Fibroblast of villous mesenchyme (primary cell): ENCODE measurements at places on chromosomes 1 and 21. TPM values are rescaled to one million over a fixed set of nuclear protein-coding genes. Genes with fewer than 3 reads are reported as not detected.

DNA sequence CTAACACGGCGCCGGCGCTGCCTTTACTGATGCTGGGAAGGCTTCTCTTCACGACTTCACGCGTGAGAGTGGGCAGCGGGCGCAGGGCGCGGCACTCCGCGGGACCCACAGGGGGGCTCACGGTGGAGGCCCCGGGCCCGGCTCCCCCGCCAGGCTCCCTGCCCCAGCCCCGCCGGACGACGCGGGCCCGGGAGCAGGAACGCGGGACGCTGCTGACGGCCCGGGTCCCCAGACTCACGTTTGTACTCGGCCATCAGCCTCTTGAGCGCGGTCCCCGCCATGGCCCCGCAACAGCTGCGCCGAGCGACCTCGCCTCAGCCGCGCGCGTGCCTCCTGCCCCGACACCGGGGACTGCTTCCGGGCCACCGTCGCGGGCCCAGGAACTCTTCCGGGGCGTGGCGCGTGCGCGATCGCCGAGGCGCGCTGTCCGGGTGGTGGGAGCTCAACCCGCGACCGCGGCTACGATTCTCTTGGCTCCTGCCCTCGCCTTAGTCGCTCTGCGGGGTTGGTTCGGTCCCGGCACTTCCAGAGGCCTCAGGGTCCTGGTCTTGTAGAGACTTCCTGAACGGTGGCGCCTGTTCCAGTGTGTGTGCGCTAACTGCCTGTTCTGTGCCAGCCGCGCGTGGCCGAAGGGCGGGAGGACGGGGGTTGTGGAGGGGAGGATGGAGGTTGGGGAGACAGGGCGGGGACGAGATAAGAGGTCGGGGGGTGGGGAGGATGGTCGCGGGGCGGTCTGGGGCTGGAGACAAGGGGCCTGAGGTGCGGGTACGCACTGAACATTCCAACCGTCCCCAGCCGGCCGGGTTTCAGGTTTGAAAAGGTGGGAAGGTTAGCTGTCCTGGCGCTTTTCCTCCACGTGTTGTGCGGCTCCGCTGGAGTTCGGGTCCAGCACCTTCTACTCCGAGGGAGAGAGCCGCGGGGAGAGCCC, at the start of gene UBE2G2:
Gene UBE2G2 (minus strand): TSS at position 353 of the 928 bp plus-strand sequence. CDS start 72 bp downstream, at position 281.
- peak; percentile 74 for DNase-seq

DNA sequence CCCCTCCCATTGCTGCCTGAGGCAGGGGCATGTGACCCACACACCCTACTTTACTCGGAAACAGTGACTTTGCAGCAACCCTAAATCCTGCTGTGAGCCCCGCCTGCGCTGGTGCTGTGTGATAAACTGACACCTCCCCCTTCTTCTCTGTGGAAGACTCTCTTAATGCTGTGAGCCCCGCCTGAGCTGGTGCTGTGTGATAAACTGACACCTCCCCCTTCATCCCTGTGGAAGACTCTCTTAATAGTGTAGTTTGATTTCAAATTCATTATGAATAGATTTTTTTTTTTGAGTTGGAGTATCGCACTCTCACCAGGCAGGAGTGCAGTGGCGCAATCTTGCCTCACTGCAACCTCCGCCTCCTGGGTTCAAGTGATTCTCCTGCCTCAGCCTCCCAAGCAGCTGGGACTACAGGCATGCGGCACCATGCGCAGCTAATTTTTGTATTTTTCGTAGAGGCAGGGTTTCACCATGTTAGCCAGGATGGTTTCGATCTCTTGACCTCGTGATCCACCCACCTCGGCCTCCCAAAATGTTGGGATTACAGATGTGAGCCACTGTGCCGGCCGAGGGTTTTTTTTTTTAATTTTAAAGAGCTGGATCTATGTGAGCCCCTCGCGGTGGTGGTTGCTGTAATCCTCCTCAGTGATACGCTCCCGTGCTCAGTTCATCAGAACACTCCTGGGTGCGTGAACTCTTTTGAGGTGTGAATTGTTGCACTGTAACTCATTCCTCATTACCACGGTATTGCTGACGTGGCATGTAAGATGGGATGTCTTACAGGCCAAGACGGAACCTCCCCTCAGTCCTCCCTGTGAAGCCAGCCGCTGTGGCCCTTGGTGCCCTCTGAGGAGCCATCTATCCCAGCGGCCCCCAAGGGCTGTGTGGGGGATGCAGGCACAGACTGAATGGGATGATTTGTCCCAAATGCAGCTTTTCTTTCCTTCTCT, 60.3 kb downstream of the GALNT2 start:
- DNase-seq, result no peak

GRCh38 chr1:236808564-236809130, 13.6 kb downstream of the MTR start:
- DNase-seq, result peak; percentile 72

DNA sequence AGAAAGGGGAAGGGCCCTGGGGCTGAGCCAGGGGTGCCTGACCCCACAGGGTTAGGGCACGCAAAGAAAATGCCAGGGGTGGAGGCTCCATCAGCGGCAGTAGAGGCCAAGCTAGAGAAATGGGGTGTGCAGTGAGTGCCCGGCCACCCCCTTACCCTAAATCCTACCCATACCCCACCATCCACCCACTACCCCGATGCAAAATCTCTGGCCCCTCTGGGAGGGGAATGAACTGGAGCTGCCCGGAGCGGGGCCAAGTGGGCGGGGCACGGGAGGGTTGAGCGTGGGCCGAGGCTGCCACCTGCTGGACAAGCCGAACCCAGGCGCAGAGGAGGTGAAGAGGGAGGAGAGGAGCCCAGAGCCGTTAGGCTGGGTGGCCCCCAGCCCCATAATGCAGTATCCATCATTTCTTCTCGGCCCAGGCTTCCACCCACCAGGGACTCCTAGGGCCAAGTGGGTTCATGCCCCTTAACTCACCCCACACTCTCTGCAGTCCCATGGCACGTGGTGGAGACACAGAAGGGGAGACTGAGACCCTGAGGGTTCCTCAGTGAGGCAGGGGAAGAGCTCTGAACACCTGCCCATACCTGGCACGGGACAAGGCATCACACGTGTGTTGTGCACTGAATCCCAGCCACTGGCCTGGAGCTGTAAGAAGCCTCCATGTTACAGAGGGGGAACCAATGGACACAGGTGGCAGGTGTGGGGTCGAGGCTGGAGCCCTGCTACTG, 1.4 kb upstream of the C1QC start:
- DNase-seq, result peak; percentile 39

DNA sequence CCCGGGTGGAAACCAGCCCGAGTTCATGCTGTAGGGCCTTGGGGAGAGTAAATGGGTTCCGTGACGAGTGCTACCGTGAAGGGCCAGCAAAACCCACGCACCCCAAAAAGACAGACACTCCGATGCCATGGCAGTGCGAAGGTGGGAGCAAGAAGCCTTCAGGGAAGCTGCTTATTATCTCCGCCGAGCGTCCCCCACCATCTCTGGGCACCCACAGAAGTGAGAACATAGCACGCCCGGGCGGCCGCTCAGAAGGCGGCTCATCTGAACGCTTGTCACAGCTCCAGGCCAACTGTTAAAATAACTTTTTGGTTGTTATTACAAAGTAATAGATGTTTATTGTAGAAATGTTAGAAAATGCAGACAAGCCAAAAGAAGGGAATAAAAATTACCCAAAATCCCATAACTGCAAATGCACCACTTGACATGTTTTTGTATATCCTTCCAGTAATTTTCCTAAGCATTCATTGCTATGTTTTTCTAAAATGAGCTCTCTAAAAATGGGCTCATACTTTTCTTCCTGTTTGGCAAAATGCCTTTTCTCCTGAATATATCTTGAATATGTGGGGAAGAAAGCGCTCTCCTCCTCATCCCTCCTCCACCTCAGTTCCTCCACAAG, 234.9 kb downstream of the NPHP4 start:
- DNase-seq, result no peak

CD5L gene
- total RNA-seq, result not detected in 2 replicates

DNA sequence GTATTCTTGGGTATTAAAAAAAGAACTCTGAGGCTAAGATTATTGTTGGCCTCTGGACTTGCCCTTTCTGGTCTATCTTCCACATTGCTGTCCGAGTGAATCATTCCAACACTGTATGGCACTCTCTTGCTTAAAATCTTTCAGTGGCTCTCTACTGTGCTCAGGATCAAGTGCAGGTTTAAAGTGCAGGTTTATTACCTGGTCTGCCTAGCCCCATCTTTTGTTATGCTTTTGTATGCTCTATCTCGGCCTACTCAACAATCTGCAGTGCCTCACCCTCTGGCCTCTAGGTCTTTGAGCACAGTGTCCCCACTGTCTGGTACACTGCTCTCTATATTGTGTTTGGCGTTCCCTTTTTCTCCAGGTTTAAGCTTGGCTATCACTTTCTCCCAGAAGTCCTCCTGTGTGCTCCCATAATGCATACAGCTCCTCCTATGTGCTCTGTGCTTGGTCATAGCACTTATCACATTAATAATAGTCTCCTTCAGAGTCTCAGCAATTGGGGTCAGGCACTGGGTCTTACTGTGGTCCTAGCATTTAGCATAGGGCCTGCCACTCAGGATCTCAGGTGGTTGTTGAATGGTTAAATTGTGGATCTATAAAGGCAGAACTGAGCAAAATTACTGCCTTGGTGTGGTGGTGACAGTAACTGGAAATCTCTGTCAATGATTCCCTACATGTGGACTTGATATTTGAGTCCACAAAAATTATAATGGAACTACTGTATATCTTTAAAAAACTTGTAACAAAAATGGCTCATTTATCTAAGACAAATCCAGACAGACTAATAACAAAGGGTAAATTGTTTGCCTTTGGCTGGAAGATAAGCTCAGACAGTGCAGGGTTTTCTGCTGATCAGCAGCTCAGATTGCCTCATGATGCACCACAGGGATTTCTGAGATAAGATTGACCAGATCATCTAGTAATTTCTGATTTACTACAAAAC, 10.6 kb upstream of the LDLRAD1 start:
- DNase-seq, result peak; percentile 22

DNA sequence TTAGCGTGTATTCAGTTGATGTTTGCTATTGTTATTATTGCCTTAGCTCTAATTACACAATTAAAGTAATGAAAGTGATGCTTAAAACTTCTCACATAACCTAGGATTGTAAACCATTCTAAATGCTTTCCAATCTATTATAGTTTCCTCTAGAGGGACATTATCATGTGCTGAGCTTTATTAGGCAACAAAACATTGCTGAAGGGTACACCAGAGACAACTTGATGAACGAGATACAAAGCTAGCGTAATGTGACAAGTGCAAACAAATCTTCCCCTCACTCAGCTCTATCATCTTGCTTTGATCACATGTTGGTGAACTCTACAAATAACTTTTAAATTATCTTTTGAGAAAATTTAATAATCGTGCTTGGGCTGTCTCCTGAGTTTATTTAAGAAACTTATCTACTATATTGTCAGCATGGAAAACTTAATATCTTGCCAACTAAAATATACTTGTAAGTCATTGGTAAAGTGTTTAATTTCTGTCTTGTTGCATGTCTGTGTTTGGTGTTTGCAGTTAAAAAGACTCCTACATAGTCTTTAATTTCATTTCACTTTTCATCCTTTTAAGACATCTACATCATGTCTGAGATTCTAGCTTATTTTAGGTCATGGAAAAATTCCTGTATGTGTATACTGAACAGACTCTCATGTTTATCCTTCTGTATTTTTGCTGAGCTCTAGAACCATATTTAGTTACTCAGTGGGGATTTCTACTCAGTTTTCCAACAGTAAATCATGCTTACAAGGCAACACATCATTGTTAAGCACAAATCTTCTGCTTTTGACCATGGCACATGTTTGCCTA, 104.2 kb upstream of the ADAMTS5 start:
- DNase-seq, result no peak

VANGL1 gene
- 8.7 and 10.8 TPM in 2 replicates for total RNA-seq

GRCh38 chr1:61337981-61338848, 255.9 kb downstream of the NFIA start:
- DNase-seq, result peak; percentile 90

DNA sequence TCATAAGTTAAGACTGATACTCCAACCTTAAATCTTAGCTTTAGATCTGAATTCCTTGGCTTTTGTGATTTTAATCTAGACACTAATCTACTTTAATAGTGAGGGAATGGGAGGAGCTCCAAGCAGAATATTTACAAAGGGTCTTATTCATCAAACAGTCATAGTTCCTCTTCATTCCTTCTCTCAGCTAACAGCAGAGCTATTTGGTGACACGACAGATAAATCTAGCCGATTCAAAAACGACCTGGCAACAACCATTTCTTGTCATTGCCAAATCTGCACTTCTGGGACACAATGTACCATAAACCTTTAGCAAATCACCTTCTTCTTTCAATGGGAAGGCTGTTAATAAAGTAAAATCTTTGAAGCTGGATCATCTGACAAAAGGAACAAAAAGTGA, 52.8 kb upstream of the FOXD3 start:
- DNase-seq, result no peak
